ENCODE measurements at places on chromosomes 4 and X.

- DNase-seq = no peak
Observed at GRCh38 chr4:101037938-101038413, 309.4 kb downstream of the PPP3CA start.

DNA sequence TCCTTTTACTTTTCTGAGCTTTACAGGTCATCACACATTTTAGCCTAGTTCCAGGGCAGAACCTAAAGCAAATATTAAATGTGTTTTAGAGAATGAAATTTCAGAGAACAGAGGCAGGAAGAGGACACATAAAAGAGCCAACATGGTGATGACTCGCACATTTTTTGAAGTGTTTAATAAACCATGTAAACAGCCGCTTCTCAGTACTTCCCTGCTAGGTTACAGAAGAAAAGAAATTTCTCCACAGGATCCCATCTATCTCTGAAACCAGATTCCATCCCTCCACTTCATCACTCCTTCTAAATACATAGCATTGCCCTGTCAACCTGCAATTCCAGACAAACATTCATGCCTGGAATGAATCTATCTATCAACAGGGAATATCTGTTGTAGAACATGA is 949.5 kb upstream of the PCDH7 start:
- no peak for DNase-seq

DNA sequence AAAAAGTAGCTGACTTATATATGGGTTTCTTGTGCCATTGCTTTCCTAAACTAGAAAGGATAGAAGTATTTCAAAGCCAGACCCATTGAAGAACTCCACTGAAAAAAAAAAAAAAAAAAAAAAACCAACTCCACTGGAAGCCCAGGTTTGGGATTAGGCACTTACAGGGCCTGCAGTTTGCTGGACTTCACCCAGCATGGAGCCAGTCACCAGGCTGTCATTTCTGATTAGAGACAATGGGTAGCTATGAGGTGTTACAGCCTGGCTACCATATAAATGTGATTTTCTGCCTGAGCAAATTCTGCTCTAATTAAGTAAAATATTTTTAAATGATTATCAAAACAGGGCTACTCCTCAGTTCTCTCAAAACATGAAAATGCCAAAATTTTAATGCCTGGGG is 49.5 kb downstream of the HS6ST2 start:
- peak; percentile 31 for DNase-seq

DNA sequence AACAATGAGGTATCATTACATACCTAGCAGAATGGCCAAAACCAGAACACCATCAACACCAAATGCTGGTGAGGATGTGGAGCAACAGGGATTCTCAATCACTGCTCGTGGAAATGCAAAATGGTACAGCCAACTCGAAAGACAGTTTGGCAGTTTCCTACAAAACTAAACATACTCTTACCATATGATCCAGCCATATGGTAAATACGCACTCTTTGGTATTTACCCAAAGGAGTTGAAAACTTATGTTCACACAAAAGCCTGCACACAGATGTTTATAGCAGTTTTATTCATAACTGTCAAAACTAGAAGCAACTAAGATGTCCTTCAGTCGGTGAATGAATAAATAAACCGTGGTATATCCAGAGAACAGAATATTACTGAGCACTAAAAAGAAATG is 7.8 kb downstream of the CASP3 start:
- no peak for DNase-seq

DNA sequence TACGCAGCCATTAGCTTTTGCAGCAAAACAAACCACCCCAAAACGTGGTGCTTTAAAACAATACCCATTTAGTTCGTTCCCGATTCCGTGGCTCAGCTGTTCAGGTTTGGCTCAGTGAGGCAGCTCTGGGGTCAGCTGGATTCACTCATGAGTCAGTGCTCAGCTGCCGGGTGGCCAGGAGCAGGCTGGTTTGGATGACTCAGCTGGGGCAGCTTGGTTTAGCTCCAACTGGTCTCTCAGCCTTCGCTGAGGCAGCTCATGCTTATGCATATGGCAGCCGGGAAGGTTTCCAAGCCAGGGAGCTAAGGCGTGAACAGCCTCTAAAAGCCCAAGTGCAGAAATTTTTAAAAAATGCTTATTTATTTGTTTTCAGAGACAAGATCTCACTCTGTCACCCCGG is 13.3 kb upstream of the CD99 start:
- no peak for DNase-seq
